ENCODE measurements at places on chromosomes 12 and 14. TPM values are rescaled to one million over a fixed set of nuclear protein-coding genes. Genes with fewer than 3 reads are reported as not detected.

DNA sequence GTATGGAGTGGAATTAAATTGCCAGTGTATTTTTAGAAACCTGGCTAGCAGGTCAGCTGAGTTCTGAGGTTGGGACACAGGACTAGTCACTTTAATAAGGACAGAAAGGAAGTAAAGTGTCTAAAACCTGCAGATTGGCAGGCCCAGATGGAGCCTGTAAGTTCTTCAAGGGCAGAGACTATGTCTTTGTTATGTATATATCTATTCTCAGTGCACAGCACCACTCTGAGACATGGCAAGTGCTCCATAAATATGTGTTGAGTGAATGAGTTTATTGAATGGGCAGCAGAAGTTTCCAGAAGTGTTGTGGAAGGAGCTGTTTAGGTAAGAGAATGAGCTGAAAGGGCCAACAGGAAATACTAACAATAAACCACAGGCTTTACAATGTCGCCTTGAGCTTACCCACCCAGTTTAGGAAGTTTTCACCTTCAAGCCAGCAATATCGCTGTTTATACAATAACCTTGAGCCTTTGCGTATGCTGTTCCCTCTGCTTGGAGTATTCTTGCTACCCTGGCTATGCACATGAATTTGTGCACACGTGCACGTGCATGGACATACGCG lies 109.5 kb upstream of the TMPO start:
- DNase-seq, result no peak
- no peaks in the 10 kb centered on the region for H3K36me3 ChIP-seq
- peaks cover 8% of the 10 kb centered on the region for H3K27me3 ChIP-seq
- no peak overlapping the region for H3K27ac ChIP-seq
- peaks cover 19% of the 10 kb centered on the region for H3K4me1 ChIP-seq

Gene NPFF
- not detected for total RNA-seq

Gene ESRRB
- total RNA-seq, result 0.10 TPM

Gene NFATC4
- total RNA-seq, result not detected

DNA sequence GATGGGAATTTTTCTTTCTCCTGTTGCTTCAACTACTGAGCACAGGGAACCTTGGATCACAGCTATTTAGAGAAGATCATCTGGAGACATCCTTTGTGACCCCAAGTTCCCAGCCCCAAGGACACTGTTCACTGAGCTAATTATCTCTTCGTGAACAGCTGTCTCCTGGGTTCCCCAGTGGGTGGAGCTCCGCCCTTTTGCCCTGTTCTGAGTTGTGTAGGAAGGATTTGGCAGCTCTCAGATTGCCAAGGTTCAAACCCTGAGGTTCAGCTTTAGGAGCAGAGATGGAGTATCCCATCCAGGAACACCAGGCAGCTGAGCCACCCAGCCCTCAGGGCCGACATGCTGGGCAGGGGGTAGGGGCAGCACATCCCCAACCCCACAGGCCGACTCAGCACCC lies 32.0 kb downstream of the NGB start:
- peaks cover 2% of the 10 kb centered on the region for H3K27me3 ChIP-seq
- no peak overlapping the region for H3K27ac ChIP-seq
- H3K4me1 ChIP-seq, result no peaks in the 10 kb centered on the region
- H3K36me3 ChIP-seq, result no peaks in the 10 kb centered on the region
- DNase-seq, result no peak

GRCh38 chr12:49515266-49515665 lies 23.6 kb upstream of the KCNH3 start:
- no peaks in the 10 kb centered on the region for H3K36me3 ChIP-seq
- no peak overlapping the region for H3K4me3 ChIP-seq
- DNase-seq, result no peak
- peaks cover 1% of the 10 kb centered on the region for H3K4me1 ChIP-seq
- no peak overlapping the region for H3K27ac ChIP-seq

DNA sequence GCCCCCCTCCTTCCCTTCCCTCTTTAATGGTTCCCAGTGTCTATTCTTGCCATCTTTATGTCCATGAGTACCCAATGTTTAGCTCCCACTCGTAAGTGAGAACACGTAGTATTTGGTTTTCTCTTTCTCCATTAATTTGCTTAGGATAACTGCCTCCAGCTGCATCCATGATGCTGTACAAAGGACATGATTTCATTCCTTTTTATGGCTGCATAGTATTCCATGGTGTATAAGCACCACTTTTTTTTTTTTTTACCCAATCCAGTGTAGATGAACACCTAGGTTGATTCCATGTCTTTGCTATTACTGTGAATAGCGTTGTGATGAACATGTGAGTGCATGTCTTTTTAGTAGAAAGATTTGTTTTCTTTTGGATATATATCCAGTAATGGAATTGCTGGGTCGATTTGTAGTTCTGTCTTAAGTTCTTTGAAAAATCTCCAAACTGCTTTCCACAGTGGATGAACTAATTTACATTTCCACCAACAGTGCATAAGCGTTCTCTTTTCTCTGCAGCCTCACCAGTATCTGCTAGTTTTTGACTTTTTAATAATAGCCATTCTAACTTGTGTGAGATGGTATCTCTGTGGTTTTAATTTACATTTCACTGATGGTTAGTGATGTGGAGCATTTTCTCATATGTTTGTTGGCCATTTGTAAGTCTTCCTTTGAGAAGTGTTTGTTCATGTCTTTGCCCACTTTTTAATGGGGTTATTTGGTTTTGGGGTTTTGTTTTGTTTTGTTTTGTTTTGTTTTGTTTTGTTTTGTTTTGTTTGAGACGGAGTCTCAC lies 26.0 kb downstream of the RPS29 start:
- H3K27me3 ChIP-seq, result peaks cover 6% of the 10 kb centered on the region
- H3K27ac ChIP-seq, result no peak overlapping the region
- DNase-seq, result no peak
- peaks cover 3% of the 10 kb centered on the region for H3K36me3 ChIP-seq
- H3K4me1 ChIP-seq, result no peaks in the 10 kb centered on the region
- no peak overlapping the region for H3K4me3 ChIP-seq

GRCh38 chr12:113655479-113655878 lies 183.8 kb upstream of the LHX5 start:
- no peaks in the 10 kb centered on the region for H3K36me3 ChIP-seq
- H3K4me1 ChIP-seq, result no peaks in the 10 kb centered on the region
- H3K27ac ChIP-seq, result no peak overlapping the region
- DNase-seq, result no peak

DNA sequence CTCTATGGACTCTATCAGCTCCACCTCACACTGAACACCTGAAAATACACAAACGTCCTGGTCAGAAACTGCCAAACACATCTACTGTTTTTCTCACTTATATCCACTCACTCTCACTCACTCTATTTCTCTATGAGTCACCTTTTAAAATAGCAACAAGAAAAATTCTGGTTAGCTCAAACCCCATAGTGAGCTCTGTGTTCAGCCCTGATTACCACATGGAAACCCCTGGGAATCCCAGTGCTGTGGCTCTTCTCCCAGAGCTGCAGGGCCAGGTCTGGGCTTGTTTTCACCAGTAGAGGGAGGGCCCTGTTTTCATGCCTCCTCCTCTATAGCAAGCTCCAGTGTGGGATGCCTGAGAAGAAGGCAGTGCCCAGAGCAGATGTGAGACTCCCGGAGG lies 1126.1 kb downstream of the TMEM121 start:
- peaks cover 39% of the 10 kb centered on the region for H3K27me3 ChIP-seq
- H3K4me3 ChIP-seq, result no peak overlapping the region

DNA sequence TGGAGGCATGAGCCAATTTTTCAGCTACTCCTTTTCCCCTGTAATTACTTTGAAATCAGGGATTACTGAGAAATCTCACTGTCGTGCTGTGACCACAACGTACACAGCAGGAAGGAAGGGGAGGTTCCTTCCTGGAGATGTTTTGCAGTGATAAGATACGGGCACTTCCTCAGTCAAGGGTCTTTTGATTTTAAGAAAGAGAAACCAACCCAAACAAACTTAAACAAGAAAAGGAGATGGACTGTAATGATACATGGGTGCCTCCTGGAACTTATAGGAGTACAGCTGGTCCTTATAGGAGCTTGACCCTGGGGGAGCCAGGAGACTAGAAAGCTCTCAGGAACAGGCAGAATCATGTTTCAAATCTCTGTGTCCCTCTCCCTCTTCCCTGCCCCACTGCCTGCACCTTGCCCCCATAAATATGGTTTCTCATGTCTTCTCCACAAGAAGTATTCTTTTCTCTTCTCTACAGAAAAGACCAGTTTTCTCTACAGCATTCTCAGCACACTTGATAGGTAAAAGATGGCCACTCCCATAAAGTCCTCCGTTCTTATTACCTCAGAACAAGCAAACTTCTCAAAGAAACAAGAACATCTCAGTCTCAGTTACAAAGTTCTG lies 281.1 kb upstream of the AMIGO2 start:
- peak overlapping the region; percentile 100 for H3K27ac ChIP-seq
- peak; percentile 65 for DNase-seq
- H3K4me3 ChIP-seq, result peak overlapping the region; percentile 76
- H3K4me1 ChIP-seq, result peaks cover 66% of the 10 kb centered on the region
- peaks cover 15% of the 10 kb centered on the region for H3K36me3 ChIP-seq

GRCh38 chr12:57262126-57262822 lies 11.3 kb upstream of the STAC3 start:
- H3K27ac ChIP-seq, result no peak overlapping the region
- no peaks in the 10 kb centered on the region for H3K27me3 ChIP-seq
- DNase-seq, result no peak
- H3K36me3 ChIP-seq, result peaks cover 26% of the 10 kb centered on the region
- peaks cover 4% of the 10 kb centered on the region for H3K4me1 ChIP-seq
- no peak overlapping the region for H3K4me3 ChIP-seq

DNA sequence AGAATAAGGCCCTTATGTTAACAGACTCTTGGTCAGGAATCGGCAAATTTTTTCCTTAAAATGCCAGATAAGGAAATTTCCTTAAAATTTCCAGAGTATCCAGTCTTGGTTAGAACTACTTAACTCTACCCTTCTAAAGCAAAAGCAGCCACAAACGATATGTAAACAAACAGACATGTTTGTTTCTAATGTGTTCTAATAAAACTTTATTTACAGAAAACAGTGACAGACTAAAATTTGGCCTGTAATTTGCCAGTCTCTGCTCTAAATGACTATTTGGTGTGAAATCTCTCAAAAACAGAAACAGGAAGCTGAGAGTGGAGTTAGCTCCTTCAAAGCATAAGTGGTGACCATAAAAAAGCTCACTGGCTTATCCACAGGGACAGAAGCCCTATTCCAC lies 78.2 kb downstream of the PRKAB1 start:
- no peaks in the 10 kb centered on the region for H3K27me3 ChIP-seq
- DNase-seq, result no peak
- H3K4me3 ChIP-seq, result no peak overlapping the region

GRCh38 chr12:106249411-106250135 lies 1.8 kb upstream of the CKAP4 start:
- H3K36me3 ChIP-seq, result no peaks in the 10 kb centered on the region
- no peak overlapping the region for H3K4me3 ChIP-seq
- H3K27ac ChIP-seq, result no peak overlapping the region
- H3K27me3 ChIP-seq, result peaks cover 16% of the 10 kb centered on the region
- H3K4me1 ChIP-seq, result peaks cover 11% of the 10 kb centered on the region

DNA sequence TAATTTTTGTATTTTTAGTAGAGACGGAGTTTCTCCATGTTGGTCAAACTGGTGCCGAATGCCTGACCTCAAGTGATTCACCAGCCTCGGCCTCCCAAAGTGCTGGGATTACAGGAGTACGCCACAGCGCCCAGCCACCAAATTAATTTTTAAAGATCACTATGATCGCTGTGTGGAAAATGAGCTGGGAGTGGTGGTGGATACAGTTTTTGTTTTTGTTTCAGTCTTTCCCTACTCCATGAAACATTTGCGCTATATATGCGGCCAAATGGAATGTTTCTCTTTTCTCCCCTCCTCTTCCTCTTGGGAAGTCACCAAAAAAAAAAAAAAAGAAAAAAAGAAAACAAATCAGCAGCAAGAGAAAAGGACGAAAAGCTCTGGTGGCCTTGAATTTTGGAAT lies 20.8 kb upstream of the P2RX4 start:
- peaks cover 31% of the 10 kb centered on the region for H3K36me3 ChIP-seq
- no peak for DNase-seq
- no peaks in the 10 kb centered on the region for H3K27me3 ChIP-seq

DNA sequence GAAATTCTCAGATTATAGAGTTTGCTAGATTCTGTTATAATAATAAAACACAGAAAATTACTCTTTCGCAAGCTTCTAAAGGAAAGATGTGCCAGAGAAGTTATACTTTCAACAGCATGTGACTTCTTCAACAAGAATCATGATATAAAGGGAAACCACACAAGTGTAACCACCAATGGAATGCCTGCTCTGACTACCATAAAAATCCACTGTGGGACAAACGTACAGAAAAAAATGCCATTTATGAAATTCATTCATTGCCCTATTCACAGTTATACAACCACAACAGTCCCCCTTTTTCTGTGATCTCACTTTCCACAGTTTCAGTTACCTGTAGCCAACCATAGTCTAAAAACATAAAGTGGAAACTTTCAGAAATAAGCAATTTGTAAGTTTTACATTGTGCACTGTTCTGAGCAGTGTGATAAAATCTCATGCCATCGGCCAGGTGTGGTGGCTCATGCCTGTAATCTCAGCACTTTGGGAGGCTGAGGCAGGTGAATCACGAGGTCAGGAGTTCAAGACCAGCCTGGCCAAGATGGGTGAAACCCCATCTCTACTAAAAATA lies 3.2 kb downstream of the CATSPERB start:
- no peaks in the 10 kb centered on the region for H3K4me1 ChIP-seq
- H3K27me3 ChIP-seq, result no peaks in the 10 kb centered on the region
- no peaks in the 10 kb centered on the region for H3K36me3 ChIP-seq
- H3K27ac ChIP-seq, result no peak overlapping the region
- DNase-seq, result no peak

Gene GLI1
- total RNA-seq, result 0.48 TPM

GRCh38 chr12:9036227-9036626 lies 46.9 kb downstream of the KLRG1 start:
- no peak overlapping the region for H3K4me3 ChIP-seq
- no peak for DNase-seq
- peaks cover 5% of the 10 kb centered on the region for H3K36me3 ChIP-seq
- H3K4me1 ChIP-seq, result peaks cover 26% of the 10 kb centered on the region
- no peaks in the 10 kb centered on the region for H3K27me3 ChIP-seq
- H3K27ac ChIP-seq, result no peak overlapping the region

GRCh38 chr12:63149909-63150712 lies 890 bp downstream of the AVPR1A start:
- peaks cover 9% of the 10 kb centered on the region for H3K4me1 ChIP-seq
- H3K4me3 ChIP-seq, result no peak overlapping the region
- no peak overlapping the region for H3K27ac ChIP-seq
- peaks cover 47% of the 10 kb centered on the region for H3K27me3 ChIP-seq
- H3K36me3 ChIP-seq, result peaks cover 10% of the 10 kb centered on the region

GRCh38 chr12:50088577-50089335 lies 3.6 kb downstream of the SMARCD1 start:
- peak overlapping the region; percentile 49 for H3K27ac ChIP-seq
- H3K36me3 ChIP-seq, result peaks cover 50% of the 10 kb centered on the region
- peak; percentile 62 for DNase-seq
- H3K27me3 ChIP-seq, result no peaks in the 10 kb centered on the region
- no peak overlapping the region for H3K4me3 ChIP-seq
- peaks cover 37% of the 10 kb centered on the region for H3K4me1 ChIP-seq

DNA sequence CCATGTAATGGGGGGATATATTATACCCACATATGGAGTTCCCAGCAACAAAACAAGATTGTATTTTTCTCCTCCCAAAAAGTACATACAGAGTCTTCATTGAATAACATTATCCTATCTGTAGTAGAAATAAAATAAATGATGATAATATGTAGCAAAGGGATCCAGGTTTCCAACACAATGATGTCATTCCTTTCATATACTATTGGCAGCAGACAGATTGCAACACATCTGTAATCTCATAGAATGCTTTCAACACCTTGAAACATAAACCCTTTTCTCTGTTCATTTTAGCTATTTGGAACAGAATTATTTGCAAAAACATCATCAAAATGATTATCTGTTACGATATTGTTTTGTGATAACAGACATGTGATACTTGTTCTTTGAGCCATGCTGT lies 317.6 kb downstream of the DPF3 start:
- H3K4me1 ChIP-seq, result peaks cover 2% of the 10 kb centered on the region
- H3K36me3 ChIP-seq, result peaks cover 1% of the 10 kb centered on the region
- no peak overlapping the region for H3K4me3 ChIP-seq
- no peak overlapping the region for H3K27ac ChIP-seq

Measured in activated CD4-positive, alpha-beta memory T cell treated with anti-CD3 and anti-CD28 coated beads, Interleukin-2, amount 10 ng/mL, durations not matched to agents 7 days and 5 days (primary cell).